ENCODE measurements at places on chromosomes 12 and 14.

GRCh38 chr12:57775563-57776246, 3.3 kb downstream of the EEF1AKMT3 start:
- DNase-seq: no peak

GRCh38 chr12:106767206-106767605, 7.3 kb upstream of the RIC8B start:
- DNase-seq: no peak

DNA sequence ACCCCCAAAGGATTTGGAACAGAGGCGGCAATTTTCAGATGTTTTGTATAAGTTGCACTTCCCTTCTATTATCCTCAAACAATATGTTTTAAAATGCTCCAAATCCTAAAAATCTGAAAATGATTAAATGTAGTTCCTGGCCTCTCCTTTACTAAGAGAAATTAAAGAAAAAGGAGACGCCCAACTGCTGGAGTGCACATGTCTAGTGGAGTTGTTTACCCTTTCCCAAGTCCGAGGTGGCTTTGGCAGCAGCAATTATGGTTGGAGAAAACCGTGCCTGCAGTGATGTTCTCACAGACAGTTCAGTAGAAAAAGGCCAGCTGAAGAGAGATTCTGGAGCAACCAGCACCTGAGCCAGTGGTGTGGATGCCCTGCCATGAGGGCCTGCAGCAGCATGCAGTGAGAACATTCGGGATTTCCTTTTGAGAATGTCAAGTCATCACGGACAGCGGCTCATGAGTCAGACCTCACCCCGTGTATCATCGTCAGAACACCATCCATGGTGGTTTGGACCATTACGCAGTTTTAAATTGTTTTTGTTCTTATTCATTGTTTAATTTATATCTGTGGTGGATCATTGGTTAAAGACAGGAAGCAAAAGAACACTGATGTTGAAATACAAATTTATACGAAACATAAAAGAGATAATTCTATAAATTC, 179.0 kb upstream of the KRR1 start:
- no peak for DNase-seq

GRCh38 chr12:53224897-53225634, 6.9 kb downstream of the RARG start:
- DNase-seq: no peak

GRCh38 chr14:60097974-60098373, 6.3 kb downstream of the PCNX4 start:
- no peak for DNase-seq

GRCh38 chr12:5428332-5429221, 3.3 kb upstream of the NTF3 start:
- DNase-seq: no peak

- DNase-seq: no peak
These were observed 204.6 kb downstream of the TSPAN9 start for GRCh38 chr12:3281588-3282383.

DNA sequence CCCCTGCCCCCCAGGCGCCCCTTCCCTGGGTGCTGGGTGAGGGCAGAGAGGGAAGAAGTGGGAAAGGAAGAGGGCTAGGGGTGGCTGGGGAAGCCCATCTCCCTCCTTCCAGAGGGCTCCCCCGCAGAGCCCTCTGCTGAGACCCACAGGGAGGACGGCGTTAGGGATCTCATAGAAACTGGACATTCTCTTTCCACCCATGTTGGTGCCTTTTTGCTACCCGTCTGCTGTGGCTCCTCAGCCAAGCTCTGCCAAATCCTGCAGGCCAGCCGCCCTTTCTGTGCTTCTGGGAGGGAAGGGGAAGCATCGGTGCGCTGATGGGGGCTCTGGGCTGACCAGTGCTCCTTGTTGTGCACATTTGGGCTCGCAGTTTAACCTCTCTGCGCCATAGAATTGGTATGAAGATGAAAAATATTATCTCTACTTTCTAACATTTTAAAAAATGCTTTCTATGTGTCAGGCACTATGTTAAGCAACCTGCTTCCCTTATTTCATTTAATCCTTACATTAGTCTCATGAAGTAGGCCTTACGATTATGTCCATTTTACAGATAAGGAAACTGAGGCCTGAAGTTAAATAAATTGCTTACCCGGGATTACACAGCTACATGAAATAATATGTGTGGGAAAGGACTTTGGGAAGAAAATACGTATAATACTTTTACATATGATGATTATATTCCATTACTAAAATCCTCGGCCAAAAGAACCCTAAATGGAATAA, 981 bp downstream of the SLC48A1 start:
- no peak for DNase-seq

DNA sequence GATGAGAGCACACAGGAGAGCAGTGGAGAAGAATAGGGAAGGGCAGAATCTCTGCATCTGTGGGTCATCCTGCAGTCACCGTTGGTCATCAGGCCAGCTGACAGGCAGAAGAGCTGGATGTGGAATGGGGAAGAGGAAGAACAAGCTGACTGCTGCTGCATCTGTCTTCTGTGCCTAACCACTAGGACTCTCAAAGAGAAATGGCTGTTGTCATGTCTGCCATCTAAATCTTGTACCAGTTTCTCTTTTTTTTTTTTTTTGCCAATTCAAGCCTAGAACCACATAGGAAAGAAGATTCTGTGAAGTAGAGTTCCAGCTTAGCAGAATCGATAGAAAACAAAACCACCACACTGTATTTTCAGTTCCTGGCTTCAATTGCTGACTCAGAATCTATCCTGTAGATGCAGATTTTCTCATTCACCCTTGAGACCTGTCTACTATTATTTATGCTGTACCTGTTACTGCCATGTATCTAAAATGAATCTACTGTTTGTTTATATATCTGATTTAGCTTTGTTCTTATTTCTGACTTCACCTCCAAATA, 421.9 kb upstream of the PRICKLE1 start:
- no peak for DNase-seq

DNA sequence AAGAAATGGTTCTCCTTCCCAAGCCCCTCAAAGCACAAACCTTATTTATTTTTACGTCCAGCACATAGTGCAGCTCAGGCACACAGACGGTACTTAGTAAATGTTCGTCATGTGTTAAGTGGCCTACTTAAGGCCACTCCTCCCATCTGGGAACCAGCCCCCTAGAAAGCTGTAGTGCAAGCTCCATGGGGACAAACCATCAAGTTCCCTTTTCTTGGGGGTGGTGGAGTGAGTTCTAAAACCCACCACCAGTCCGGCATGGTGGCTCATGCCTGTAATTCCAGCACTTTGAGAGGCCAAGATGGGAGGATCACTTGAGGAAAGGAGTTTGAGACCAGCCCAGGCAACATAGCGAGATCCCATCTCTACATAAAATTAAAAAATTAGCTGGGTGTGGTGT, 49.4 kb downstream of the PITPNM2 start:
- DNase-seq: no peak

DNA sequence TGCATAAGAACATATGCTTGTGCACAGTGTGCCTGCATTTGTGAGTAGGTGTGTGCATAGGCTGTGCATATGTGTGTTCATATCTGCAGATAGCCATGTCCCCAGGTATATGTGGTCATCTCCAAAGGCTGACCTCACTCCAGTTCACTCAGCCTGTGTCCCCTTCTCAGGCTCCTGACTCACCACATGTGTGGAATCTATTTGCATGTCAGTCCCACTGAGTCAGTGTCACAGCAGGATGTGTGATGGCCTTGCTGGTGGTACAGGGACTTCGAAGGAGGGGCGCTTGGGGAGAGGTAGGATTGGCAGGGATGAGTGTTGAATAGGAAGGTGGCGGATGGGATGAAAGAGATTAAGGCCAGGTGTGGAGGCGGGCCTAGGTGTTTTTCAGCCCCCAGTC, 35.5 kb downstream of the KRT80 start:
- DNase-seq: no peak

- no peak for DNase-seq
These were observed 30.9 kb downstream of the LRTM2 start for GRCh38 chr12:1851151-1851701.

GRCh38 chr14:63454863-63455622, 88.1 kb downstream of the PPP2R5E start:
- no peak for DNase-seq

DNA sequence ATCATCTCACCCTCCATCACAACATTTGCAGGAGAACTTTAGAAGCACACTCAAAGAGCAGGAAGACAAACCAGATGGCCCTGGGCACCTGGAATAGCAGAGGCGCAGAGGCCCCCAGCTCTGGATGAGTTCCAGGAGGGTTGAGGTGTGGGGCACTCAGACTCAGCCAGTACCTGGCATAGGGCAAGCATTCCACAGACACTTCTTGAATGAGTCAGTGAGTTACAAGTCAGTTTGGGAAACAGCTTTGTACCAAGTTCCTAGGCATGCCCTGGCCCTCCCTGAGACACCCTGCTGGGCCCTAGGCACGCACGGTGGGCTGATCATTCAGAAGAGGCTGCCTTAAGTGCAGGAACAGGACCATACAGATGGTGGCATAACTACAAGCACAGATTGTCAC, 54.3 kb downstream of the MAP3K9 start:
- no peak for DNase-seq

DNA sequence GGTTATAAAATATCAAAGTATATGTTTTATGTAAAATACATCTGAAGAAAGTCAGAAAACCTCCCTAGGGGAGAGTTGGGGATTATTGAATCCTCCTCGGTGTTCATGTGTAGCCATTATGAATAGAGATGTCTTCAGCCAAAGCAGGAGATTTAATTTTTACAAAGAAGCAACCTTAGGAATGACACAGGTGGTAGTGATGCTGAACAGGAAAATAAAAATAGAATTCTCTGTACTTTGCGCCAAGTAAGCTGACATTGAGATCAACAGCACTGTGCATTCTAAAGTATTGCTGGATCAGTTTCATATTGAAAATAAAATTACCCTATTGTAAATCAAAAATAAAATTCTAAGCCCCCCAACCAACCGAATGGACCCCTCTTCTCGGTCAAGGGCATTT, 132.8 kb upstream of the TRHDE start:
- no peak for DNase-seq

DNA sequence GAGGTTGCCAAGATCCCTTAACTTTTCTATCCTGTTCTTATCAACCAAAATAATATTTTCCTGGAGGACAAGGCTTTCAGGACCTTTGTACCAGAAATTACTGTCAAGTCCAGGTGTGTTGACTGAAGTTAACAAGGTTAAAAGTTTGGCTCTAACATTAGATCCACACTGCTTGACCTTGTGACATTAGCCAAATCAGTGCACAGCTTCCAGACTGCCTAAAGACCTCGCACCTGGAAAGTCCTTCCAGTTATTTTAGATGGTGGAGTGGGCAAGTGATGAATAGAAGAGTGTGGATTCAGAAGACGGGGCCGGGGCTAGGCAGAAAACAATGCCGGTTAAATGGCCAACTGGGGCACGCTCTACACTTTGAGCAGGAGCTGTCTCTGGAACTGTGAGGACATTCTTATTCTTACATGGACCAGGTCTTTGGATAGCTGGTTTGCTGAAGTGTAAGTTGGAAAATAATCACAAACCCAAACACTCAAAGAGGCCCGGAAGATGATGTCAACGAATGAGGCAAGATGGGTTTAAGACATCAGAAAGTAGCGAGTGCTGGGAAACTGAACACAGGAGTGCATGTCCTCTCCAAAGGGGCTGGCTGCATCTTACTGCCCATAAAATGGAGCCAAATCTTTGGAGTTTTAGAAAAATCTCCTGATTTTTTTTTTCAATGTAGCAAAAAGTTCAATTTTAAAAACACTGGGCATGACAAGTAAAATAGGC, 56.3 kb downstream of the NIN start:
- DNase-seq: no peak

DNA sequence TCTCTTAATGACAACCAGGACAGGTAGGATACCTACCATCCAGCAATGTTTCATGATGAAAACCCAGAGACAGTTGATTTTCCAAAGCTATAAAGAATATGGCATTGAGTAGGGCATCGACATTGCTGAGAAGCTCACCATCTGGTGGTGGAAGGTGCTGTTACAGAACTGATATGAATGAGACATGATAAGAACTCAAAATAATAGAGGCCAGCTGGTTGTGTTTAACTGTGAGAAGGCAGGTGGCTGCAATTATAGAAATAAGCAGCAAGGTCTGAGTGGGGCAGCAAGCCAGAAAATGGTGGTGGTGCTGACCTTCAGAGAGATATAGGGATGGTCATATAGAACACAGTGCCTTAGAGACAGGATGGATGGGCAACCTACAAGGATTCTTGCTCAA, 449.7 kb downstream of the BTG1 start:
- no peak for DNase-seq

DNA sequence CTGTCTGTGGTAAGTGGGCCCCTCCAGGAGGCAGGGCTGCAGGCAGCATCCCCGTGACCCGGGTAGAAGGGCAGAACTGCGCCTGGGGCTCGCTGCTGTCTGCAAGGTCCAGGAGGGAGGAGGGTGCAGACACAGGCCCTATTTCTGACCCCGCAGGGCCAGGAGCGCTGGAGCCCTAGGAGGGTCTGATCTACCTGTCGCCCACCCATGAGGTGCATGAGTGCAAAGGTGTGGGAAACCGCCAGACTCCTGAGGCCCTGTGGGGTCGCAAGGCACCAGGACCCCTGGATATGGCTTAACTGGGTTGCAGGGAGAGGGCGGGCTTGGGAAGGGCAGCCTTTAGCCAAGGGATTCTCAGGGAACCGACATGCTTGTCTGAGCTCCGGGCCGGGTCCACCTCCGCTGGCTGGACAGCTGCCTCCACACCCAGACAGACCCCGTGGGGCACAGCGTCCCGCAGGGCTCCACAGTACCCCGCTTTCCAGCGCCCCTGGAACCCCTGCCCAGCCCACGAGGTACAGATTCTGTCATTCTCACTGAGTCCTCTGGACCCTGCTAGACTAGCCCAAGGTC, 72.9 kb upstream of the TSPAN11 start:
- DNase-seq: no peak

- no peak for DNase-seq
These were observed 43.9 kb downstream of the SSPN start for GRCh38 chr12:26239122-26239851.

DNA sequence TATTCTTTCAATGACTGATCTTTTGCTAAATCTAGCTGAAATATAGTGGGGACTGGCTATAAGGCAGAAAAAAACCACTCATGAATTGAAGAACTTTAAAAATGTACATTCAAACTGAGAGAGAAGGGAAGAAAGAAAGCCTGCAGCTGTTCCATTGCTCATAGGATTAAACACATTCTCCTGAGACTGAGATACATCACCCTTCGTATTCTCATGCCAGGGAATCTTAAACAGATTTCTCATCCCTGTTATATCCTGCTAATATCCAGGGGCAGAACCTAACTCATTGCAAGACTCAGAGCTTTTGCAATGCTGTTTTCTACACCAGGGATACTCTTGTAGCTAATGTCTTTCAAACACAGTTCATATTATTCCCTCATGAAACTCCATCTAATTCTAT, 67.2 kb upstream of the ACSS3 start:
- DNase-seq: no peak

- DNase-seq: peak; percentile 83
These were observed 5.8 kb downstream of the TMEM253 start for GRCh38 chr14:21106498-21107282.

GRCh38 chr14:89750908-89751392, 203.6 kb downstream of the EFCAB11 start:
- DNase-seq: no peak

DNA sequence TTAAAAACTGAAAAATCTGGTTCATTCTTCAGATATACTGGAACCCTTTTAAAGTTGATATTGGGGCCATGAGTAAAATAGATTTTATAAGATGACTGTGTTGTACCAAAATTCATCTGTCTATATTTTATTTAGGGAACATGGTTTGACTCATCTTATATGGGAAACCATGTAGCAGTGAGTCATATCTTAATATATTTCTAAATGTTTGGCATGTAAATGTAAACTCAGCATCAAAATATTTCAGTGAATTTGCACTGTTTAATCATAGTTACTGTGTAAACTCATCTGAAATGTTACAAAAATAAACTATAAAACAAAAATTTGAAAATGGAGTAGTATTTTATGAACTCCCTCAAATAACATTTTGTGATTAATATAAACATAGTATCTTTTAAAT, 14.2 kb downstream of the PTGER2 start:
- DNase-seq: no peak

GRCh38 chr12:53231921-53232645, at the start of gene RARG:
TSS of gene RARG (minus strand) at chr12:53232209. CDS start at chr12:53227545, 4,664 bp downstream.
- peak; percentile 68 for DNase-seq

Data from CD4-positive, CD25-positive, alpha-beta regulatory T cell (primary cell).